ENCODE measurements at places on chromosomes 12 and 14. TPM values are rescaled to one million over a fixed set of nuclear protein-coding genes. Genes with fewer than 3 reads are reported as not detected.

The OLR1 gene
- polyA plus RNA-seq: not detected

The DYNC1H1 gene
- polyA plus RNA-seq: 122 TPM

- H3K27me3 ChIP-seq: no peaks in the 10 kb centered on the region
- H3K27ac ChIP-seq: no peak overlapping the region
- no peak for DNase-seq
- H3K36me3 ChIP-seq: no peaks in the 10 kb centered on the region
- H3K4me3 ChIP-seq: no peak overlapping the region
Observed at GRCh38 chr12:65868133-65868705, 43.9 kb downstream of the HMGA2 start.

DNA sequence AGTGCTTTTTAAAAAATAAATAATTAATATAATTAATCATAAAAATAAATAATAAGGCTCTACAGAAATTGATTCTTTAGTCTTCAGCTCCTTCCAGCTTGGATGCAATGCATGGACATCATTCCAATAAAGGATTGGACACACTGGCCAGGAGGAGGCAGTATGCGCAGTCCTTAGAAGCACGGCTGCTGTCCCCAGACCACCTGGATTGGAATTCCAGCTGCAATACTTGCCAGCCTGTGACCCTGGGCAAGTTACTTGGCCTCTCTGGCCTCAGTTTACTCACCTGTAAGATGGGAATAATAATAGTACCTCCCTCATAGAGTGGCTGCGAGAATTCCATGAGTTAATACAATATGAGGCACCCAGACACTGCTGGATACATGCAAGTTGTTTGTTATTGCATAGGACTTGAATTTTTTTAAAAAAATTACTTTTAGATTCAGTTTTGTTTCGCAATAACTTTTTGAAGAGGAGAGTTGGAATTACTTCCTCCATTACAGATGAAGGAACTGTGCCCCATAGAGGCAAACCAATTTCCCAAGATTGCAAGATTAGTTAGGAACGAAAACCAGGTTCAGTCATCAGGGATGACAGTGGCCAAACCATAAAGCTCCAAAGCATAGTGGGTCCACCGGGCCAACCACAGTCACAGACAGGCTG is 12.2 kb downstream of the RPH3A start:
- no peaks in the 10 kb centered on the region for H3K4me1 ChIP-seq
- H3K27ac ChIP-seq: no peak overlapping the region
- no peak overlapping the region for H3K4me3 ChIP-seq
- no peaks in the 10 kb centered on the region for H3K27me3 ChIP-seq

DNA sequence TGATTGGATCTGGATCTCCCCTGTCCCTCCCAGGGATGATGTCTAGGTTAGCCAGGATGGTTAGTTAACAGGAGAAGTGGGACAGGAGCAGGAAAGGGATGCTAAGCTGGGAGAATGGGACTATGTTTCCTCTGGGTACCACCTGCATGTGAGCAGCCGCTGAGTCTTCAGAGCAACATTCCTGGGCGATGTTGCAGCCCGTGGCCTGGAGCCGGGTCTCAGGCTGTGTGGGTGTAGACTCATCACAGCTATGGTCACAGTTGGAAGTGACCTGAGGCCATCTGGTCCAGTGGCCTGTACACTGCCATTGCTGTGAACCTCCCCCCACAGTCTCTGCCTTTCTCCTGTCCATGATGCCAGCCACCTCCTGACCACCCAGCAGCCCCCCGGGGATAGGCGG is 422.6 kb downstream of the DPF3 start:
- peaks cover 13% of the 10 kb centered on the region for H3K4me1 ChIP-seq

The ASB2 gene
- polyA plus RNA-seq: 56.2 TPM

The TRIP11 gene
- polyA plus RNA-seq: 46.1 TPM

DNA sequence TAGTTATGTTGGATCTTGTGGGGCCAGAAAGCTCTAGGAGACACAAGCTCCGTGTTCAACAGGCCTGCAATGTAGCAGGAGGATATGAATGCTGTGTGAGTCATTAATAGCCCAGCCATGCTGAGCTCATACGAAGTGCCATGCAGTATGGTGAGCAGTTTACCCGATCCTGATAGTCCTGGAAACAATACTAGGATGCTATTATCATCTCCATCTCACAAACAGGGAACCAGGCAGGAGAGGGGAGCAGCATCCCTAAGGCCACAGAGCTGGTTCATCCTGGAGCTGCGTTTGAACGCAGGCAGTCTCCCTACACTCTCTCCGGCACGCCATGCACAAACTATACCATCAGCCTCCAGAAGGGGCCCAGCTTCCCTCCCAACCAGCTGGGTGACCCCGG is 20.5 kb downstream of the TTC7B start:
- H3K36me3 ChIP-seq: no peaks in the 10 kb centered on the region
- no peak for DNase-seq
- H3K27ac ChIP-seq: no peak overlapping the region
- no peaks in the 10 kb centered on the region for H3K27me3 ChIP-seq
- no peaks in the 10 kb centered on the region for H3K4me1 ChIP-seq

DNA sequence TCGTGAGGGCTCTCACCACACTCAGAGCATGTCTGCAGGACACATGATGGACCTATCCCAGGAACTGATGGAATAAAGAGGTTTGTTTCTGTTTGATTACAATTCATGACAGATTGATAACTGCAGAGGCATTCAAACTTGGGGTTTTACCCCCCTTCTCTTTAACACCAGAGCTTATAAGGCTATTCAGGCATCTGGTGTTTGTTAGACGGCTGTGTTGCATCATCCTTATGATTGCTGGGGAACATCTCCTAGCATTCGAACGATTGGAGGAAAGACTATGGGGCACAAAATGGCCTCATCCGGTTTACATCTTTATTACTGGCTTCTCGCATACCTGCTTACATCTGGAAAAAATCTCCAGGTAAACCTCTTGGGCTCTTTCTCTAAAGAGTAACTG is 191.8 kb downstream of the MSRB3 start:
- DNase-seq: no peak
- H3K4me1 ChIP-seq: no peaks in the 10 kb centered on the region
- no peaks in the 10 kb centered on the region for H3K36me3 ChIP-seq
- no peak overlapping the region for H3K4me3 ChIP-seq

DNA sequence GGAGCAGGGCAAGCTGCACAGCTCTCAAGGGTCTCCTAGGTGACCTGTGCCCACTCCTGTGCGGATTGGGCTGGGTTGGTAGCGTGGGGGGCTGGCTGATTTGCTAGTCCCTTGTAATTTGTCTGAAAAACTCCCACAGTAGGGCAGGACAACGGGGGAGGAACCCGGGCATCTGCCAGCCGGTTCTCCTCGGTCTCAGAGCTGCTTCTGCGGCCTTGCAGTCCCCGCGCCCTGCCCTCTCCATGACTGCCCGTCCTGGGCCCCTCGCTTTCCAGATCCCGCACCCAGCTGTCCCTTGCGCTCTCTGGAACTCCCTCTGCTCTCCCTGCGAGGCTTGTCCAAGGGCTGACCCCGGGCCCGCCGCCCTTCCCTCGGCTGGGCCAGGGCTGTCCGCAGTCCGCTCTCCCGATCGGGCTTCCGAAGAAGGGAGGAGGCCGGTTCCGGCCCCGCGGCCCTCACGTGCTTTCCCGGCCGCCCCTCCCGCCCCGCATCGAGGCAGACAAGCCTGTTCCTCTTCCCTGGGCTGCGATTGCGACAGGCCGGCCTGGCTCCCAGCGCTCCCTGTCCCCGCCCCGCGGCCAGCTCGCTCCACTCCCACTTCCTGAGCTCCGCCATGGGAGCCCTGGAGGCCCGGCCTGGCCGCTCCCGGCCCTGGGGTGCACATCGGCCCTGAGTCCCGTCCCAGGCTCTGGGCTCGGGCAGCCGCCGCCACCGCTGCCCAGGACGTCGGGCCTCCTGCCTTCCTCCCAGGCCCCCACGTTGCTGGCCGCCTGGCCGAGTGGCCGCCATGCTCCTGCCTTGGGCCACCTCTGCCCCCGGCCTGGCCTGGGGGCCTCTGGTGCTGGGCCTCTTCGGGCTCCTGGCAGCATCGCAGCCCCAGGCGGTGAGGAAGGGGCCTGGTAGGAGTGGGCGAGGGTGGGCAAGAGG is at the start of gene LTBR:
TSS of gene LTBR (plus strand) at position 591 of the 927 bp plus-strand sequence. CDS start at position 788, 197 bp downstream.
- H3K27me3 ChIP-seq: peaks cover 13% of the 10 kb centered on the region
- peak within 1 kb of the TSS; percentile 27 for H3K4me3 ChIP-seq
- H3K4me1 ChIP-seq: no peaks in the 10 kb centered on the region
- no peak within 1 kb of the TSS for H3K27ac ChIP-seq
- no peak for DNase-seq
- H3K36me3 ChIP-seq: no peaks in the 10 kb centered on the region

- no peaks in the 10 kb centered on the region for H3K36me3 ChIP-seq
- DNase-seq: no peak
- no peaks in the 10 kb centered on the region for H3K27me3 ChIP-seq
Observed at GRCh38 chr12:68067762-68068376, 78.6 kb downstream of the IFNG-AS1 start.

- H3K4me1 ChIP-seq: no peaks in the 10 kb centered on the region
- no peak overlapping the region for H3K4me3 ChIP-seq
- H3K27me3 ChIP-seq: no peaks in the 10 kb centered on the region
- no peak for DNase-seq
- no peaks in the 10 kb centered on the region for H3K36me3 ChIP-seq
Observed at GRCh38 chr14:71228711-71229110, 321.5 kb downstream of the PCNX1 start.
